ENCODE measurements at places on chromosomes 4 and X.
A peak's percentile ranks its signal among the peaks of the same experiment; 100 is the strongest.

GRCh38 chr4:113483131-113483530 lies 278.4 kb downstream of the CAMK2D start:
- no peak for DNase-seq

- DNase-seq, result no peak
These were observed 162.4 kb upstream of the IL15 start for GRCh38 chr4:141473952-141474351.

GRCh38 chr4:98232202-98232601 lies 29.0 kb upstream of the RAP1GDS1 start:
- no peak for DNase-seq

GRCh38 chrX:21837056-21837455 lies 2.4 kb upstream of the MBTPS2 start:
- no peak for DNase-seq

GRCh38 chrX:10971176-10971575 lies 140.0 kb upstream of the HCCS start:
- DNase-seq, result no peak

- no peak for DNase-seq
These were observed 14.8 kb downstream of the SHROOM3 start for GRCh38 chr4:76449833-76450232.

DNA sequence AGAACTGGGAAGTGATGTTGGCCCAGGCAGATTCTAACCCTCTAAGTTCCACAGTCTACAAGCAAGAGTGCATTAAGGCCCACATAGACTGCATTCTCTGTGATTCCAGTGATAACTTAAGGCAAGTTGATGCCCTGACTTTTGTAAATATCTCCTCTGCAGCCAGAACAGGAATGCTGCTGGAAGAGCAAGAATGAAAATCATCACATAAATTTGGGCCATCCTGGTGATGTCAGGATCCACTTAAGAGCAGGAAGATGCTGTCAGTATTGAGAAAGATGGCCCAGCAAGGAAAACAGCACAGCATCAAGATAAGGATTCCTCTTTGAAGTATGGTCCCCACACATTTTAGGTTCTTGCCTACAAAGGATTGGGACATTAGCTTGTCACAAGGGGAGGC lies 52.4 kb downstream of the TMPRSS11F start:
- no peak for DNase-seq

GRCh38 chr4:150561143-150561737 lies 20.7 kb upstream of the MAB21L2 start:
- peak; percentile 39 for DNase-seq

GRCh38 chrX:13764281-13764680 lies 29.7 kb downstream of the OFD1 start:
- no peak for DNase-seq

- DNase-seq, result no peak
These were observed 80.6 kb downstream of the FRYL start for GRCh38 chr4:48699475-48699874.

GRCh38 chr4:166622425-166622977 lies 611.8 kb downstream of the SPOCK3 start:
- no peak for DNase-seq

DNA sequence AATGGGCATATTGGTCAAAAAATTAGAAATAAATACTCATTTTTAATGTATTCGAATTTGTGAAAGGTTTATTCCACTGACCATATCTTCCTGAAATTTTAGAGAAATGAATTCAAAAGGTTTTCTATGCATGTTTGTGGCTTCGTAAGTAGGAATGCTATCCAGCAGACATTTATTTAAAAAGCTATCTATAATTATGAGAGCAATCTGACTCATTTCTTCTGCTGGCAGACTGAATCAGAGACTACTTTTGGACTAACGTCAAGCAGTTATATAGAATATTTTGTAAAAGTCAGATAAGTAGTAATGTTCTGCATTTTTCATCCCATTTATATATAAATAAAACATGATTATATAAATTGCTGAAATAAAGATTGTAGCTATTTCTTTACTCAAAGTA lies 125.0 kb downstream of the SPCS3 start:
- no peak for DNase-seq

DNA sequence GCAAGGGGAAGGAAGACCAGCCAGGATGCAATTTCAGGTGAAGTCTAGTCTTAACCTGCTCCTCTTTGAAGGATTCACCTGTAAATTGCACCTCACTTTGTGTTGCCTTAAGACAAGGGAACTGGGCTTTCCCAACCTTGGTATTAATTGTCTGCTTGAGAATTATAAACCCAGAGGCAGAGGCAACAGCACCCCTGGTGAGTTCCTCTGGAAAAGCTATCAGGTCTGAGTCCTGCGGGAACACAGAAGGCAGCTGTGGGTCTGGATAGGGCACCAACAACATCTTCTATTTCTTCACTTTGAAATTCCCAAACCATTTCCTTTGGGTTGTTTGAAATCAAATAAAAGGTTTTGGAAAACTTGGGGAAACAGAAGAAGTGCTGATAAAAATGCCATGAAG lies 109.2 kb upstream of the NPY2R start:
- DNase-seq, result no peak

- no peak for DNase-seq
These were observed 3.5 kb downstream of the ZXDA start for GRCh38 chrX:57906790-57907189.

GRCh38 chr4:152454398-152455011 lies 81.4 kb downstream of the FBXW7 start:
- DNase-seq, result no peak

DNA sequence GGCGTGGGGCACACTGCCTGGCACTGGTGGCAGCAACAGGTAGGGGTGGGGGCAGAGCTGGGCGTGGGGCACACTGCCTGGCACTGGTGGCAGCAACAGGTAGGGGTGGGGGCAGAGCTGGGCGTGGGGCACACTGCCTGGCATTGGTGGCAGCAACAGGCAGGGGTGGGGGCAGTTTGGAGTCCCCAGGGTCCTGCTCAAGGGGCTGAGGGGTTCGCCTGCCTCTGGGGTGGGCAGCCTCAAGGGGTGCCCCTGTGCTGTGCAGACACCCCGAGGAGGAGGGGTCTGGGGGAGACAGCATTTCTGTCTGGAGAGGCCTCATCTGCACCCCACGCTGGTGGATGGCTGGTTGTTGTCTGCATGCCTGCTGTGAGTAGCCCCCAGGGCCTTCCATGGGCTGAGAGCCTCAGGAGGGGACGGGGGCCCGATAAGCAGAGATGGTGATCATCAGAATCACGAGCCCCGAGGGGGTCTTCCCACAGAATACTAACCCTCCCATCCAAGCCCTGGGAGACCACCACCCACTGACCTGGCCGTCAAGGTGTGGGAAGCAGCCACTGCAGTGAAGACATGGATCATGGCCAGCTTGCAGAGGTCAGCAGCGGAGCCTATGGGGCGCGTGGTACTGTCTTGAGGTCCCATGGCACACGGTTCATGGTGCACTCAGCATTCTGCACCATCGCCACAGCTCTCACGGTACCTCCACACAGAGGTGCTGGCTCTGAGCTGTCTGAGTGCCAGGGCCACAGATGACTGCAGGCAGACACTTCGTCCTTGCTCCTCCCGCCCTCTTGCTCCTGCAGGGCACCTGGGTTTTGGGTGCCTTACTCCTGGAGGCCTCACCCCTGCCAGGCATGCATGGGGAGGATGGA lies 21.5 kb downstream of the NAT8L start:
- DNase-seq, result no peak

- DNase-seq, result no peak
These were observed 94.5 kb upstream of the GC start for GRCh38 chr4:71878376-71878775.

DNA sequence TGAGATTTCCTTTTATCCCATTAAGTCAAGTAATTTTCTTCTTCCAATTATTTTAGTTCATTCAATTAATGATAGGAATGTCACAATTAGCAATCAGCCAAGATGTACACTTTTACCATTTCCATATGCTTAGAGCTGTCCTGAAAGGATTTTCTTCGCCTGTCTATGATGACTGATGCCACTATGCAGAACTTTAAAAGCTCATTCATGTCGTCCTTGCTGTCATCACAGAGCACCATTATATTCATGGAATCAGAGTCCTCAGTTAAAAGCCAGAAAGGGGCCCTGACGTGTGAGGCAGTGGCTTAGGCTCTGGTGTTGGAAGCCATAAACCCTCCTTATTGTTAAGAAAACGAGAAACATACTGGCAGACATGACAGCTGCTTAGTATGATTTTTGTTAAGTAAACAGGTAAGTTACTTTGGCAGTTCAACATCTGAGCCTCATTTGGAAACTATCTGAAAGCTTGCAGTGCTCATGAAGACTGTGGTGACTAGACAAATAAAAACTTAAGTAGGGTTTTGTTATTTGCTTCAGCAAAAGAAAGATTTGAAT lies 73.1 kb downstream of the HHIP start:
- DNase-seq, result no peak

- no peak for DNase-seq
These were observed 88.5 kb downstream of the FAM193A start for GRCh38 chr4:2624782-2625530.

- no peak for DNase-seq
These were observed 5.9 kb downstream of the COL25A1 start for GRCh38 chr4:109296527-109296926.
